Stimulated activated CD8-positive, alpha-beta memory T cell treated with anti-CD3 and anti-CD28 coated beads, Interleukin-4, amount 100 ng/mL, for 1 hour (primary cell): ENCODE measurements at places on chromosomes 5 and 9.

DNA sequence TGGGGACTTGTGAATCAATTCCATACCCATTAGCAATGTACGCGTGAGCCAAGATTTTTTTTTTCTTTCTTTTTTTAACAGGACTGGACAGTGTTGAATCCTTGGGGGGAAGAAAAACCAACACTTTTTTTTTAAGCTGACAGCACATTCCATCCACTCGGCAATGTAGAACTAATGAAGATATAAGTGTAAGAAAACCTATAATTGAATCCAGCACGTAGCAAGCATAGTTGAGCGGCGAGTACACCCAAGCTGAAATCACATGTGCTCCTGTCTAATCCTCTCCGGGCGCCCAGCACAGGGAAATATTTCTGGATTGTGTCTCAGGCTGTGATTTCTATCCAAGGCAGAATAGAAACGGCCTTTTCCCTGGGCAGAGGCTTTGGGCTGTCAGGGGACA is 118.2 kb downstream of the BOD1 start:
- DNase-seq, result no peak

- DNase-seq, result no peak
Observed at GRCh38 chr9:6785682-6786081, 27.9 kb downstream of the KDM4C start.

DNA sequence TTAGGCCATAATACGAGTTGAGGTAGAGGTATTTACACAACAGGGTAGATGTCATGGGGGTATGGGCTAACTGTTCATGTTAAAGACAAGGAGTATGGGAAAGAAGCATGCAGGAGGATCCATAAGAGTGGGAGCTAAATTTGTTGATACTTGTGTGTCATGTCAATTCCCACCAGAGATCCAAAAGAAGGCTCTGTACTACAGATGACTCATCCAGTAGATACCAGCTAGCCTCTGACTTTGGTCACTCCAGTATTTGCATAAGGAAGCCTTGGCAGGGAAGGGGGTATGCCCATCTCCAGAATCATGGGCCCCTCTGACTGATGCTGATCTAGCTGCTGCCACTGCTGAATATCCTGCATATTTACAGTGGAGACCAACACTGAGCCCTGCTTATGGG is 743.7 kb upstream of the GRAMD2B start:
- DNase-seq, result no peak

DNA sequence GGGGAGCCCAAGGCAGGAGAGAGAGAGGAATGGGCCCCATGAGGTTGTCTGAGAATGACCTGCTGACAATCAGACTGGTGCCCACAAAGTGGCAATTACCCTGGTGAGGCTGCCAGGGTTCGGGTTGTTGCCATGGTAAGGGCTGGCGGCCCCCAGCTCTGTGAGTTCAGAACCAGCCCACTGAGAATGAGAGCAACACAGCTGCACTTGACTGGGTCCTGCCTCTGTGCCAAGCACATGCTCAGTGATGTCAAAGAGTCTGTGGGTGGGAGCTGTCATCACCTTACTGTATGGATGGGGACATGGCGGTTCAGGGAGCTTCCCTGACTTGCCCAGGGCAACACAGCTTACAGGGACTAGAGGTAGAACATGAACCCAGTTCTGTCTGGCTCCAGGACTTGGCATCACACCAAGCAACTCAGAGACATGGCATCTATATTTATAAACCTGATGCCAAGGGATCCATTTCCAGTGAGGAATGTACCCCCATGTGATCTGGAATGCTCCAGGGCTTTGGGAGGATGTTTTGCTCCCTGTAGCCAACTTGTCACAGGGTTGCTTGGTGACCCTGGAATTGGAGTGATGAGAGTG is 38.2 kb upstream of the TEX48 start:
- DNase-seq, result no peak

DNA sequence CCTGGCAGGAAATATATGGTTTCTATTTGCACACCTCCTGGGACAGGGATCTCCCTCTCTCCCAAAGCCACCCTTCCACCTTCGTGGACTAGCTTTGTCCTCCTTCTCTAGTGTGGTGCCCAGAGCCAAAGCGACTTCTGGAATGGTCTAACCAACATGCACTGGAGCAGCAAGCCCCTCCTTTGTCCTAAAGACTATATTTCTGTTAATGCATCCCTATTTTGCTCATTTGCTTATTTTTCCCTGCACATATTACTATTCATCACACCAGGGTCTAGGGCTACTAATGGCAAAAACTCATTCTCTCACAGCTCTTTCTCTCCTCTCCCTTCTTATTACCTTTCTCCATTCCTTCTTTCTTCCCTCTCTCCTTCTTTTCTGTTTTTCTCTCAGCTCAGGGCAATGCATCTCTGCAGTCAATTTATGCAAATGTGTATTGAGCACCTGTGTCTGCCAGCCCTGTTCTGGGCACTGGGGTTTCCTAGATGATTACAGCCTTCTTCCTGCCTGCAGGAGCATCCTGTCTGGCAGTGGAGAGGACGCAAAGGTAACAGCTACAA is 2.8 kb upstream of the NEURL1B start:
- DNase-seq, result no peak

DNA sequence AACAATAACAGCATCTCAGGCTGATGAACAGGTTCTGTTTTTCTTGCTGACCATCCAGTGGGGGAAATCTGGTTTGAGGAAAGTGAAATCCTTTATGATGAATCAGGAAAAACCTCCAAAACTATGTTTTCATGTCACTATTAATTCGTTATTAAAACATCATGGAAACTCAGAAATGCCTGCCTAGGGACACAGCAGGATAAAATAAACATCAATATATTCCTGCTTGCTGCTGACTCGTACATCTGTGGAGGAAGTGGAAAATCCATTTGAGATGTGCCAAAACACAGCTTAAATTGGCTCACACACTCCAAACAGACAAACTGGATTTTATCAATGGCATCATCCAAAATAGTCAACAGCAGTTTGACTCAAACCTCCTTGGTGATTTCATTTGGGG is 53.0 kb downstream of the TEK start:
- DNase-seq, result no peak

- no peak for DNase-seq
Observed at GRCh38 chr5:173902743-173903142, 14.6 kb downstream of the CPEB4 start.

DNA sequence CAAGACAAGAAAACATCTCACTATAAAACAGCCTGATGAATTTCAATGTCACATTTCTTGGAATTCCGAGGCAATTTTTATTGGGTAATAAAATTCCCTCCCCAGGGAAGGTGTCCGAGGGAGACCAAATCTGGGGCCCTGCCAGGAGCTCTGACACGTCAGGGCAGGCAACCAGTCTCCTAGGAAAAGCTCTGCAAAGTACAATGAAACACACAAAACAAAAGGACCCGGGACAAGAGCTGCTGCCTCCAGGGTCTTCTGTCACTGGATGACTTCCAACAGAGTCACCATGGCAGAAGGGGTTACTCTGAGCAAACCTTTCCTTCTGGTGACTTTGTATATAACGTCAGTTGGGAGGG is 50.8 kb downstream of the SAXO1 start:
- no peak for DNase-seq

DNA sequence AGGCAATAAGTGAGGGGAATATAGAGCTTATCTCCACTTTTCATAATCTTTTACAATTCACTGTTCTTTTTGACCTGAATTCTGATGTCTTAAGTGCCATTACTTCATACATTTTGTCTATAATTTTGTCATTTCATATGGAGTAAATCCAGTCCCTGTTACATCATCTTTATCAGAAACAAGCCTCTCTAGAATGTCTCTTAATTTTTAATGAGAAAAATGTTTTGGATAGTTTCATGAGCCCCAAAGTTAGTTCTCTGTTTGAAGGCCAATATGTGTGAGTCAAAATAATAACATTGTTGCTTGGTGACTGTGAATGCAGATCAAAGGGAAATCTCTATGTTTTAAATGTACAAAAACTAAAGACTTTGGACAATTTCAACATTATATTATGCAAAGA is 329.6 kb upstream of the ARRDC3 start:
- no peak for DNase-seq

- no peak for DNase-seq
Observed at GRCh38 chr5:1036504-1037122, 28.0 kb downstream of the NKD2 start.

DNA sequence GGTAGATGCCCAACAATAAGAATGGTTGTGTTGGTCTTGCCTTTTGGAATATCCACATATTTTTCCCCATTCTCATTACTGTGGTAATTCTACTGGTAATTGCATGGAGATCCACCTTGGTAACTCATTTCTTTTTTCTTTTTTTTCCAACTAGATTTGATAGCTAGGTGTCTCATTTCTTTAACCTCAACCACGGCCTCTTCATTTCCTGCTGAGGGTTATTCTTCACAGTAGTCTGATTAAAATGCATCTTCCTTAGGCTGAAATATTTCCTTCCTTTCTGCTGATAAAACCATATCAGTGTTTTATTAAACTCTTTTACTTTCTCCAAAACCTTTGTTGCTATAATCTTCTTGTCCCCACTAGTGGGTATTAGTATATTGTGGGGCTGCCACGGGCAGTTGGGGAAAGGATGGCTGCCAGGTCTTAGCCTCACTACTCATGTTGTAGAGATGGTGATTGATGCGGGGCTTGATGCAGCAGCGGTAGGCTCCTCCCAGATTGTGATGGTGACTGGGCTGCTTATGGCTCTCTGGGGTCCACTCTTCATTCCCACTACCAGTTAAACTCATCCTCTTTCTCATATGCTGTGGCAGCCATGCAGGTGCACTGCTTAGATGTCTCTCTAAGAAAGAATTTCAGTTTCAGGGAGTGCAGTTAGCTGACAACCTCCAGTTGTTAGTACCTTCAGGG is 35.9 kb downstream of the KIF2A start:
- DNase-seq, result no peak

DNA sequence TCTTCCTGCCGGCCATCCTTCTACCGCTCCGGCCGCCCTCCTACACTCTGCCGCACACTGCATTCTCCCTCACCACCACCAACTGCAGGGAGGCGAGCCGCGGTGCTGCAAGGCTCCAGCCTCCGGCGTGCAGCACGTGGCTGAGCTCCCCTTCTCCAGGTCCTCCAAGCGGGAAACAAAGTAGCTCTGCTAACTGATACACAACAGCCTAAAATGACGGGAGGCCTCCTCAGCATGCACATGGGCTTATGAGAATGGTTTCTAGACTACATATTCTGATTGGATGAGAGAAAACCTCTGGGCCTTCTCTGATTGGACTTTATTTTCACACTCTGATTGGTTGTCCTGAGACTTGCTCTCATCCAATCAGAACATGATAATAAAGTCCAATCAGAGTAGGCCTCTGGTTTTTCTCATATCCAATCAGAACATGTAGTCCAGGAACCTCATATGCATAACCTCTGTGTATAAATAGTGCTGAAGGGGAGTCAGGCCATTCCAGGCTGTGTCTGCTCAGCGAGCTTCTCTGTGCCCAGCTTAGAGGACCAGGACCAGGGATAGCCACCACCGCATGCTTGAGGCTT is 27.0 kb upstream of the ZNF354B start:
- no peak for DNase-seq

DNA sequence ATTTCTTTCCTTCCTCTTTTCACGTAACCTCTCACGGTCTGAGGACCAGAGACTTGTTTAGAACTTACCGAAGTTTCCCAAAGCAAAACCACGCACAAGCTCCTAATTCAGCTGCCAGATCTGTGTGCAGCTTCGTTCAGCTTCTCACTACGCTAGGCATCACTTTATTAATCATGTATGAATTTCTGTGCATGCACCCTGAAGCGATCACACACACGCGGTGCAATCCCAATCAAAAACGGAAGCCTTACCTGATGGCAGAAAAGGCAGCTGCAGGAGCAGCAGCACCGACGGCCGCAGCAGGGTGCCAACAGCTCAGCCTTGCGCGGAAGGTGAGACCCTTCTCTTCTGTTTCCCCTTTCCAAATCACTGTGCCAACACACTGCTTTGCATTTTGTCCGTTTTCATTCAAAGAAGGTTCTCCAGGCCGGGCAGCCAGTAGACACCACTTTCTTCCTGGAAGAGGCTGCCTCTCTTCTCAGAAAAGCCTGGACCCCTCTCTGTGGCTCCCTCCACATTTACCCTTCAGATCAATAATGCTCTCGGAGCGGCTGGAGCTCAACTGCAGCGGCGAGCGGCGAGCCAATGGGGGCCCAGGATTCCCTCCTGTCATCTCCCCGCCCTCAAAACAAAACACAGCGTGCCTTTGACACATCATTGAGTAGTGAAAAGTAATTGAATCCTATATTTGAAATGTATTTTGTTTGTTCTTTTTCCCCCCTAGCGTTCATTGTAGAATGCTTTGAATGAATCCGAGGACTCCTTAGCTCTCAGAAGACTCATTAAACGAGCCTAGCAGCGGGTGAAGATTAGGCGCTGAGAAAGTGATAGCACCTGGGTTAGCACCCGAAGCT is at the start of gene CDH12:
TSS of gene CDH12 (minus strand) at position 538 of the 854 bp plus-strand sequence.
- DNase-seq, result no peak

DNA sequence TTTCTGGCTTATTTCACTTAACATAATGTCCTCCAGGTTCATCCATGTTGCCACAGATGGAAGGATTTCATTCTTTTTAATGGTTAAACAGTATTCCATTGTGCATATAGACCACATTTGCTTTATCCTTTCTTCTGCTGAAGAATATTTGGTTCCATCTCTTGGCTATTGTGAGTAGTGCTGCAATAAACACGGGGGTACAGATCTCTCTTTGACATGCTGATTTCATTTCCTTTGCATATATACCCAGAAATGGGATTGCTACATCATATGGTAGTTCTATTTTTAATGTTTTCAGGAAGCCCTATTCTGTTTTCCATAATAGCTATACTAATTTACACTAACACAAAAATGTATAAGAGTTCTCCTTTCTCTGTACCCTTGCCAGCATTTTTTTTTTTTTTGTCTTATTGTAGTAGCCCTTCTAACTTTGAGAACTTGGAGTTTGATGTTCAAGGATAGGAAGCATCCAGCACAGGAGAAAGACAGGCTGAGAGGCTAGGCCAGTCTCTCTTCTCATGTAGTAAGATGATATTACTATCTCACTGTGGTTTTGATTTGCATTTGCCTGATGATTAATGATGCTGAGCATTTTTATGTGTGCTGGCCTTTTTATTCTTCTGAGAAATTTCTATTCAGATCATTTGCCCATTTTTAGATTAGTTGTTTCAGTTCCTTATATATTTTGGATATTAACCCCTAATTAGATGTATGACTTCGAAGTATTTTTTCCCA is 592.2 kb upstream of the ZNF608 start:
- no peak for DNase-seq

DNA sequence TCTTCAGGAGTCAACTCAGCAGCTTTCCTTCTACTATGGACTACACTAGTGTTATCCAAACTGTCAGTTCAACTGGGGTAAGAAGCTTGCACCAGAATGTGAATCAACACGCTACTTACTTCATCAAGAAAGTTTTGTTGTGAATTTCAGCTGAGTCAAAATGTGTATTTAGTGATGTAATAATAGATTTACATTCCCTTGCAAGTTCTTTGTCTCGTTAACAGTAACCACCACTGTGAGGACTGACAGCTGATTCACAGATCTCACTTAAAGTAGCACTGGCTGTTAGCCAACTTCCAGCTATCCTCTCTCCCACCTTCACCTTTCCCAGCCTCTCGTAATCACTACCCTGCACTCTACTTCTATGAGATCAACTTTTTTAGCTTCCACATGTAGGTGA is 445.3 kb downstream of the NTRK2 start:
- no peak for DNase-seq
